ENCODE measurements at places on chromosomes 2 and 18.
A peak's percentile ranks its signal among the peaks of the same experiment; 100 is the strongest.

- no peak for DNase-seq
Measured at GRCh38 chr2:7661502-7661901, 744.3 kb downstream of the RNF144A start.

GRCh38 chr18:63145166-63145850, 174.3 kb downstream of the BCL2 start:
- DNase-seq, result no peak

- no peak for DNase-seq
Measured at GRCh38 chr2:219261024-219261855, 7.5 kb upstream of the TUBA4A start.

- peak; percentile 80 for DNase-seq
Measured at GRCh38 chr2:43225788-43226557, 433 bp downstream of the ZFP36L2 start.

DNA sequence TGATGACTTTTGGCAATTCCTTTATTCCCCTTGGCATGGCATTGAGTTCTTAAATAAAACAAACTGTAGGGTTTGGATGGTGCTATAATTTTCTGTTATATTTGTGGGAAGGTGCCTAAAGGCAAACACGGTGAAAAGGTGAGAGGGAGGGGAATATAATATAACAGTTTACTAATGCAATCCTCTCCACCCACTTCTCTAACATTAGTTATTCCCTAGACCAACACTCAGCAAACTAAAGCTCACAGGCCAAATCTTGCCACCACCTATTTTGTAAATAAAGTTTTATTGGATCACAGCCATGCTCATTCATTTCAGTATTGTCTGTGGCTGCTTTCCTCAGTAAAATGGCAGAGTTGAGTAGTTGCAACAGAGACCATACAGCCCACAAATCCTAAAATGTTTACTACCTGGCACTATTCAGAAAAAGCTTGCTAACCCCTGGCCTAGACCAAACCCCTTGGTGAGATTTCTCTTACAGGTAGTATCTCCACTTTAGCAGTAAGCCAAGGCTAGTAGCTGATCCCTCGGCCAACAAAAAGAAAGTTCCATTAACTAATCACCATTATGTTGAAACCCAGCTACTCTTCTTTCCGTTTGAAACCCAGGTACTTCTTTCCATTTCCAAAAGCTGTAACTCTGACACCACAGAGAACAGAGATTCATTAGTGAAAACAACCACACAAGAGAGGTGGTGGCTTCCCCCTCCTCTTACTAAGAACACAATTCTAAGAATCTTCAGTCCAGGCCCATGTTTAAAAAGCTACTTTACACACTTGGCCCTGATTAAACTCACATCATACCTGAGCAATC, 136.1 kb upstream of the CHAC2 start:
- DNase-seq, result peak; percentile 17

- DNase-seq, result no peak
Measured at GRCh38 chr2:176093145-176093897, 800 bp downstream of the HOXD13 start.

DNA sequence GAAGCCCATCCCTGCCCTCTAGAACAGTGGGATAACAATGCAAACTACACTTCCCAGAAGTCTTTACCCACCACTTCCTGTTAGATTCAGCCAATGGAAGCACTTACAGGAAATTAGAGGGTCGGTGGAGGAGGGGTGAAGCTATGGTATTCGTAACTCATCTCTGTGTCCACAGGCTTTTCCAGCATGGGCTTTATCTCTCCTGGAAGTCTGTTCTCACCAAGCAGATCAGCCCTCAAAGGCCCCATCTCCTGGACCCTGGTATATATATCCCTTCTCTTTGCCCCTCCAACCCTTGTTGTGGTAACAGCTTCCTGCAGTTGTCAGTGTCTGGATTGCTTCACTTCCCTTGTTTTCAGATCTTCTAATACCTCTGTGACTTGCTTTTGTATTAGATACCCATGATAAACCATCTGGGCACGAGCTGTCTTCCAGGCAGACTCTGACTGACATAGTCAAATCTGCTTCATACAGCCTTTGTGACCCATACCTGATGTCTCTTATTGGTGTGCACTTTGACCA, 475.0 kb upstream of the POU3F3 start:
- DNase-seq, result no peak

- DNase-seq, result no peak
Measured at GRCh38 chr2:10009811-10010781, 33.3 kb upstream of the KLF11 start.
